GF-D8 (cell line): ENCODE measurements at places on chromosomes 5 and 9.
A peak's percentile ranks its signal among the peaks of the same experiment; 100 is the strongest.

- no peak for DNase-seq
Observed at GRCh38 chr5:2532809-2533208, 218.7 kb downstream of the IRX2 start.

- no peak for DNase-seq
Observed at GRCh38 chr5:43245724-43246385, 53.8 kb downstream of the NIM1K start.

GRCh38 chr5:128436749-128437188, 101.3 kb downstream of the FBN2 start:
- no peak for DNase-seq

DNA sequence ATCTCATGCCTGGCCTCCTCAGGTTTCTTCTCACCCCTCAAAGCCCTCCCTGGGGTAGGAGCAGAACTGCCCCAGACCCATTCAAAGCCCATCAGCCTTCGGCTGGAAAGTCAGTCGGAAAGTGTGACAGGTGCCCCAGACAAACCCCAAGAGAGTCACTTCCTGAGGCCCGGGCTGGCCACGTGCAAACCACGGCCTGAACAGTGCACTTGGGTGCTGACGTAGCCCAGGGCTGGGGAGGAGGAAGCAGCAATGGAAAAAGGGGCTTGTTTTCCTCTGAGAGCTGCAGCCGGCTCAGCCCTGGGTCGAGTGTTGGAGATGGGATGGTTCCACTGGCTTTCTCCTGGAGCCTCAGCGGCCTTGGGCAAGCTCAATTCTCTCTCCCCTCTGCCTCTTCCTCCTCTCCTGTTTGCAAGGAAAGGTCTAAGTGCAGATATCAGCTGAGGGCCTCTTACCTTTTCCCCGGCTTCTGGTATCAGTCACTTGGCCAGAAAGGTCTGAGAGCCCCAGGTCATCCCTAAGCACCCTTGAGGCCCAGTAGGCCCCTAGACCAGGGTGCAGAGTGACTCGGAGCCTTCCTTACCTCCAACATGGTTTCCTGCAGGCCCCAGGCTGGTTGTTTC, 5.9 kb upstream of the EGR1 start:
- DNase-seq: peak; percentile 24

DNA sequence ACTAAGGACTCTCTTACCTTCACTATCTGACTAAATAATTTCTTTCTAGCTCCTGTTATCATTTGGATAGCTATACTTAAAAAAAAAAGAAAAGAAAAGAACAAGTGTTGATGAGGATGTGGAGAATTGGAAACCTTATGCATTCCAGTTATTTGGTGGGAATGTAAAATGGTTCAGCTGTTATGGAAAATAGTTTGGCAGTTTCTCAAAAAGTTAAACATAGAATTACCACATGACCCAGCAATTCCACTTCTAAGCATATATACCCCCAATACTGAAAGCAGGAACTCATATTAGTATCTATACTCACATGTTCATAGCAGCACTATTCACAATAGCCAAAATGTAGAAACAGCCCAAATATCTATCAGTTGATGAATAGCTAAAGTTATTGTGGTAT, 61.1 kb downstream of the GNA14 start:
- DNase-seq: no peak

- no peak for DNase-seq
Observed at GRCh38 chr5:172602783-172603231, 38.3 kb upstream of the NEURL1B start.

DNA sequence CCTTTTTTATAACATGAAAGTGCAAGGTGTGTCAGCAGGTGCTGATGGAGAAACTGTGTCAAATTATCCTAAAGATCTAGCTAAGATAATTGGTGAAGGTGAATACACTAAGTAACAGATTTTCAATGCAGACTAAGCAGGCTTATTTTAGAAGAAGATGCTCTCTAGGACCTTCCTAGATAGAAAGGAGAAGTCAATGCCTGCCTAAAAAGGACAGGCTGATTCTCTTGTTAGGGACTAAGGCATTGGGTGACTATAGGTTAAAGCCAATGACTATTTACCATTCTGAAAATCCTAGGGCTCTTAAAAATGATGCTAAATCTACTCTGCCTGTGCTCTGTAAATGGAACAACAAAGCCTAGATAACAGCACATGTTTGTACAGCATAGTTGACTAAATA, 1682.4 kb downstream of the MAT2B start:
- peak; percentile 22 for DNase-seq

- no peak for DNase-seq
Observed at GRCh38 chr9:126055381-126055985, 271.1 kb upstream of the MVB12B start.

DNA sequence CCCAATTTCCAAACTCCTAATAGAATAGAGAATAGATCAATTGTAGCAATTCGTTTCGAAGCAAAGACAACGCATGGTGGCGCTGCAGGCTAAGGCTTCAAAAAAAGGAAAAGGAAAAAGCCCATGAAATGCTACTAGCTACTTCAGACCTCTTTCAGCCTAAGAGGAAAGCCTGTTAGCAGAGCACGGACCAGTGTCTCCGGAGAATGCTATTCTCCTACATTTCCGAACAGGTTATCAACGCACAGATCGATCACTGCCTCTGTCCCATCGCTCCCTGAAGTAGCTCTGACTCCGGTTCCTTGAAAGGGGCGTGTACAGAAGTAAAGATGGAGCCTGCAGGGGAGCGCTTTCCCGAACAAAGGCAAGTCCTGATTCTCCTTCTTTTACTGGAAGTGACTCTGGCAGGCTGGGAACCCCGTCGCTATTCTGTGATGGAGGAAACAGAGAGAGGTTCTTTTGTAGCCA, at the start of gene PCDHB15:
TSS of gene PCDHB15 (plus strand) at position 146 of the 468 bp plus-strand sequence. CDS start at position 330, 184 bp downstream.
- DNase-seq: no peak

DNA sequence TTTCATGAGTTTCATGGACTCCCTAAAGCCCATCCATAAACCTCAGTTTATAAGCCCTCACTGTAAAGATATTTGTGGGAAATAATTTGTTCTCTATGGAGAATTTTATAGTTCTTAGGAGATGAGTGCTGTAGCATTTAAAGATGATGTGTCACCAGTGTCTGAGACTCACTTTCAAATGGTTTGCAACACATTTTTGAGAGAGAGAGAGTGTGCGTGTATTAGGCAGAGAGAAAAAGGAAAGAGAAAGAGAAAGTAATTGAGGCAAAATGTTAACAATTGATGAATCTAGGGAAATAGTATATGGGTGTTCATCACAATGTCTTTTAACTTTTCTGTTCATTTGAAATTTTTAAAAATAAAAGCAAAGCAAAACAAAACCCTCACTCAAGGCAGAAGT, 479.0 kb downstream of the ZSWIM6 start:
- no peak for DNase-seq

- no peak for DNase-seq
Observed at GRCh38 chr5:66932457-66932856, 264.1 kb downstream of the CD180 start.

- DNase-seq: no peak
Observed at GRCh38 chr5:143274952-143275351, 128.5 kb downstream of the NR3C1 start.

DNA sequence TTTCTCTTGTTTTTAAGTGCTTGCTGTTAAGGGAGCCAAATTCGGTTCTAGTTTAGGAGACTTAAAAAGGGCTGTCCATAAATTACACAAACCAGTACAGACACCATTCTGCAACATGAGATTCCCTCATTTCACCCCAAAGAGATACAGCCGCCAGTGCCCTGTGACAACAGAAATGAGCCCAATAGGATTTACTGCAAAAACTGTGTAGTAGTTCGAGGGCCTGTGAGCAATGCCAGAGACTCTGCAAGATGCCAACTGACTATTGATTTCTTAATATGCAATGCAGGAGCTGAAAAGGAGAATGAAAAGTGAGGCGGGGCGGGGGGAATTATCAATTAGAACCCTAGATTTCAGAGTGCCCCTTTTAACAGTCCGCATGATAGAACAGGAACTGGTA, 5.7 kb upstream of the C5orf15 start:
- no peak for DNase-seq

DNA sequence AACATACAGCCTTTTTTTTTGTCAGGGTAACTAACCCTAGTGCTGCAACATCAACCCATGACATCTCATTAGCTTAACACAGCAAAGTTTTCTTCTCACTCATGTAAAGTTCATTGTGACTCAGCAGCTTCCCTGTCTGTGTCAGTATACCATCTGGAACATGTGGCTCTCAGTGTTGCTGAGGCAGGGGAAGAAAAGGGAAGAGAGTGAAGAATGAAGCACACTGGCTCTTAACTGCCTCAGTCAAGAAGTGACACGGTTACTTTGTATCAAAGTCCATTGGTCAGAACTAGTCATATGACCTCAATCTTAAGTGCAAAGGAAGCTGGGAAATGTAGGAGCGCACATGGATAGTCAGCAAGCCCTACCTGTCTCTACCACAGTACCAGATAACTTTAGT, 185.0 kb upstream of the ELL2 start:
- DNase-seq: no peak

DNA sequence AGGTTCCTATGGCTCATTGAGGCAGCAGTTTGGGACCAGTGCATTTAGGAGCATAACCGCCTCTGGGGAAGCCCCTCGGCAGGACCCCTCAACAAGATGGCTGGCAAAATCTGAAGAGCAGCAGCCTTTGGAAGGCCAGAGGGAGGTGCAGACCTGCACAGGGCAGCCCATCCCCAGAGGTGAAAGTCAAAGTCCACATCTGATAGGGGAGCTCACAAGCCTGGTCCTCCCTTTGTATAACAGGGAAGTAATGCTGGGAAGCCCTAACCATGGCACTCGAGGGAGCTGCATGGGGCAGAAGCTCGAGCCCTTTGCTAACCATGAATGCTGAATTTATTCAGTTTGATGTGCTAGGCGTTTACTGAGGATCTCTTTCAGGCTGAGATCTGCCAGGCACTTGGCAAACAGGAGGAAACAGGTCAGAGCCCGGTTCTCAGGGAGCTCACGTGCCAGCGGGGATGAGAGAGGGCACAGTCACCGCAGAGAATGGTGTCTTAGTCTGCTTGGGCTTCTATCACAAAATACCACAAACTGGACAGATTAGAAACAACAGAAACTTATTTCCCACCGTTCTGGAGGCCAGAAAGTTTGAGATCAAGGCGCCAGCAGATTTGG, 114.1 kb downstream of the GABBR2 start:
- no peak for DNase-seq

GRCh38 chr5:65938256-65938655, 11.9 kb downstream of the ERBIN start:
- DNase-seq: no peak

DNA sequence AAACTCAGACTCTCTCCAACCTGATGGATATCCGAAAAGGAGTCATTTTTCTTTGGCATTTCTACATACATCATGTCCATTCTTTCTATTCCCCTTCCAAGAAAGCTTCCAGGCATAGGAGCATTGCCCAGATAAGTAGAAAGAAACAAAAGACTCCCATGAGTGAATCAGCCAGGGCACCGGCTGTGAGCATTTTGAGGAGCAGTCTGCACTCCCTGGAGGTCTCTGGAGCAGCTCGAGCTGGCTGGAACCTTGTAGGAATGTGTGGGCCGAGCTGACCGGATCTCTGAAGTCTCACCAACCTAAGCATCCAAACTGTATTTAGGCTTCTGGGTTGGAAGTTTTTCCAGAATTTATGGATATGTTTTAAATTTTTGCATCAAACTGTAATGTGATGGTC, 161.4 kb upstream of the TRPC7 start:
- no peak for DNase-seq

- DNase-seq: no peak
Observed at GRCh38 chr9:77585335-77585786, 62.8 kb downstream of the GNA14 start.

DNA sequence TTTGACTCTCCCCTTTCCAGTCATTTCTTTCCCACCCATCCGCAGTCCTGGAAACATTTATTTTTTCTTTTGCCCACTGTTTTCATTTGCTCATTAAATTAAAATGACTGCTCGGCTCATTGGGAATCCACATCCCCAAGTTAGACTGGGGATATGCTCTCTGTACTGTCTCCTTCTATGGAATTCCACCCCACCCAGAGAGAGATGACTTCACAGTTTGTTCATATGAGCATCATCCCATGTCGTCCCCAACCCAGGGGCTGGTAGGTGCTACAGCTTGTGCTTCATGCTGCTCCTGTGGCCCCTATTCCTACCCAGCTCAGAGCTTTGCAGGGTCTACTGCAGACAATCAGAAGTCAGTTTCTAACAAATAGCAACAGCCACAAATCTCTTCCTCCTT, 16.5 kb upstream of the RARS1 start:
- DNase-seq: no peak

- DNase-seq: no peak
Observed at GRCh38 chr9:108586471-108587139, 269.2 kb downstream of the ACTL7B start.

- DNase-seq: no peak
Observed at GRCh38 chr5:10975945-10976344, 214.9 kb upstream of the DAP start.

- no peak for DNase-seq
Observed at GRCh38 chr5:152673601-152674000, 268.5 kb upstream of the NMUR2 start.

DNA sequence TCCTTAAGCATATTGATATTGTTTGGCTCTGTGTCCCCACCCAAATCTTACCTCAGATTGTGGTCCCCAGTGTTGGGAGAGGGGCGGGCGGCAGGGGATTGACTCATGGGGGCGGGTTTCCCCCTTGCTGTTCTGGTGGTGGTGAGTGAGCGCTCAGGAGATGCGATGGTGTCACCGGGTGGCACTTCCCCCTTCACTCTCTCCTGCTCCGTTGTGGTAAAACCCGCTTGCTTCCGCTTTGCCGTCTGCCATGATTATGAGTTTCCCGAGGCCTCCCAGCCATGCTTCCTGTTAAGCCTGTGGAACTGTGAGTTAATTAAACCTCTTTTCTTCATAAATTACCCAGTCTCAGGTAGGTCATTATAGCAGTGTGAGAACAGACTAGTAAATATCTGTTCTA, 229.1 kb downstream of the IRX2 start:
- no peak for DNase-seq

- no peak for DNase-seq
Observed at GRCh38 chr9:479304-479970, 264.8 kb downstream of the DOCK8 start.

- peak; percentile 24 for DNase-seq
Observed at GRCh38 chr9:36078051-36078450, 41.3 kb downstream of the RECK start.
